ENCODE measurements at places on chromosomes 2 and 18.
A peak's percentile ranks its signal among the peaks of the same experiment; 100 is the strongest.

- no peaks in the 10 kb centered on the region for H3K27me3 ChIP-seq
- no peak overlapping the region for H3K27ac ChIP-seq
- H3K4me1 ChIP-seq = peaks cover 22% of the 10 kb centered on the region
- no peak overlapping the region for H3K4me3 ChIP-seq
- DNase-seq = no peak
Observed at GRCh38 chr2:234453216-234453615, 43.7 kb downstream of the ARL4C start.

GRCh38 chr2:234394450-234394849 is 102.4 kb downstream of the ARL4C start:
- DNase-seq = no peak
- no peaks in the 10 kb centered on the region for H3K27me3 ChIP-seq
- H3K4me3 ChIP-seq = no peak overlapping the region
- H3K27ac ChIP-seq = no peak overlapping the region

- no peaks in the 10 kb centered on the region for H3K27me3 ChIP-seq
- H3K36me3 ChIP-seq = no peaks in the 10 kb centered on the region
- no peak overlapping the region for H3K4me3 ChIP-seq
- no peak for DNase-seq
- H3K4me1 ChIP-seq = peaks cover 3% of the 10 kb centered on the region
- H3K27ac ChIP-seq = no peak overlapping the region
Observed at GRCh38 chr2:25567406-25567805, 106.0 kb downstream of the DTNB start.

GRCh38 chr2:226002438-226002837 is 602.9 kb downstream of the NYAP2 start:
- H3K27ac ChIP-seq = no peak overlapping the region
- H3K36me3 ChIP-seq = no peaks in the 10 kb centered on the region

GRCh38 chr2:169983506-169983905 is 156.3 kb downstream of the UBR3 start:
- DNase-seq = no peak
- no peak overlapping the region for H3K27ac ChIP-seq
- peaks cover 19% of the 10 kb centered on the region for H3K36me3 ChIP-seq
- no peaks in the 10 kb centered on the region for H3K27me3 ChIP-seq
- no peaks in the 10 kb centered on the region for H3K4me1 ChIP-seq

- H3K36me3 ChIP-seq = no peaks in the 10 kb centered on the region
- H3K4me1 ChIP-seq = no peaks in the 10 kb centered on the region
- no peaks in the 10 kb centered on the region for H3K27me3 ChIP-seq
- H3K27ac ChIP-seq = no peak overlapping the region
- no peak for DNase-seq
Observed at GRCh38 chr2:18245375-18245774, 315.1 kb downstream of the RDH14 start.

DNA sequence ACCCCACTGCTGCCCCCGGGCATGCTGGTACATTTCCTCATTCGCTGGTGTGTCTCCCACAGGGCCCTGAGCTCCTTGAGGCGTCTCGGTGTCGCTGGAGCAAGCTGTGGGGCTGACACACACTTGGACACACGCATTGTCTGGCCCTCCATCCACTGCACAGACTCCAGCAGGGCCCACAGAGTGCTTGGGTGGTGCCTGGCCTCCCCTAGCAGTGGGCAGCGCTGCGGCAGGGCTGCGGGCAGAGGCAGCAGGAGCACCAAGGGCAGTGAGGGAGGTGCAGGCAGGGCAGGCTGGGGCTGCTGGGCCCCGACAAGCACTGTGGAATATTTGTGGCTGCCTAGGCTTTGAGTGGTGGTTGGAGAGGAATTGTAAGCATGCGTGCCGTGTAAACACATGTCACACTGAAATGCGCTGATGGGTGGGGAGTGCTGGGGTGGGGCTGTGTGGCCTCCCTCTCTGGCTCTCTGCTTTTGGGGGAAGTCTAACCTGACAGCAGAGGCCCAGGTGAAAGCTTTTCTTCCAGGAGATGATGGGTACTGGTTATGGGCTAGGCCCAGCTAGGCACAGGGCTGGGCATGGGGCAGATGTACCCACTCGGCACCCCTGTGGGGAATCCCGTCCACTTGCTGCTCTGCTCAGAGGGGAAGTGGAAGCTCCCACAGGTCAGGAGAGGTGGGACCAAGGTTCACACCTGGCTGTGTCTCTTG is 55.5 kb upstream of the HS6ST1 start:
- no peak overlapping the region for H3K4me3 ChIP-seq
- DNase-seq = no peak
- peak overlapping the region; percentile 71 for H3K27ac ChIP-seq
- H3K4me1 ChIP-seq = peaks cover 69% of the 10 kb centered on the region

- no peaks in the 10 kb centered on the region for H3K27me3 ChIP-seq
- no peaks in the 10 kb centered on the region for H3K4me1 ChIP-seq
- H3K27ac ChIP-seq = no peak overlapping the region
Observed at GRCh38 chr2:187272255-187272654, 175.8 kb downstream of the CALCRL start.

- H3K4me1 ChIP-seq = peaks cover 26% of the 10 kb centered on the region
- no peaks in the 10 kb centered on the region for H3K27me3 ChIP-seq
- H3K36me3 ChIP-seq = no peaks in the 10 kb centered on the region
- H3K27ac ChIP-seq = no peak overlapping the region
- H3K4me3 ChIP-seq = no peak overlapping the region
- no peak for DNase-seq
Observed at GRCh38 chr2:75139171-75139570, 60.1 kb downstream of the TACR1 start.

DNA sequence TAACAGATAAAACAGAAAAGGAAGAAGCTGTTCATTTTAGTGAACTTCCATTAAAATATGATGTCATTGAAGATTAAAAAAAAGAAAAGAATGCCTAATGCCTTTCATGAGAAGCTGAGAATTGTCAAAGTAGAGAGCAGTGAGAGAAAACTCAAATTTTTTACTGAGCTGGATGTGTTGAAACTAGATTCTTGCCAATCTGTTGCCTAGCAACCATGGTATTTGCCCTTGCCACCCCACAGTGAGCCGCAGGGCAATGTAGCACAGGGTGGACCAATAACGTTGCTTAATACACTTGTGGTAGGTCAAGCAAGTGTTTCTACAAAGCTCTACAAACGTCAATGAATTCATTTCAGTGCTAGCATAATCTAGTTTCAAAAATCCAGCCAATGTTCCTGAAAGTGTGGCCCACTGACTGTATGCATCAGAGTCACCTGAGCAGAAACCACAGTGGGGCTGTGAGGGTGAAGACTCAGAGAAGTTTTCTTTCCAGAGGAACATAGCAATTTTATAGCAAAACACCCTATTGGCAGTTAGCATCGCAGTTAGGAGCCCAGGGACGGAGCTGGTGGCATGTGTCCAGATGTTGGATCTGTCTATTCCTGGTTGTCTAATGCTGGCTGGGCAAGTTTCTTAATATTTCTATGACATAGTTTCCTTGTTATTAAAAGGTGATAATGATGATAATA is 132.2 kb downstream of the DOCK10 start:
- H3K4me1 ChIP-seq = peaks cover 26% of the 10 kb centered on the region
- DNase-seq = no peak
- no peaks in the 10 kb centered on the region for H3K27me3 ChIP-seq
- H3K4me3 ChIP-seq = no peak overlapping the region
- H3K36me3 ChIP-seq = no peaks in the 10 kb centered on the region
